Activated CD4-positive, alpha-beta T cell treated with anti-CD3 and anti-CD28 coated beads, Interleukin-2, amount 50 U/mL, for 48 hours (primary cell): ENCODE measurements at places on chromosomes 6 and 20.
A peak's percentile ranks its signal among the peaks of the same experiment; 100 is the strongest.

DNA sequence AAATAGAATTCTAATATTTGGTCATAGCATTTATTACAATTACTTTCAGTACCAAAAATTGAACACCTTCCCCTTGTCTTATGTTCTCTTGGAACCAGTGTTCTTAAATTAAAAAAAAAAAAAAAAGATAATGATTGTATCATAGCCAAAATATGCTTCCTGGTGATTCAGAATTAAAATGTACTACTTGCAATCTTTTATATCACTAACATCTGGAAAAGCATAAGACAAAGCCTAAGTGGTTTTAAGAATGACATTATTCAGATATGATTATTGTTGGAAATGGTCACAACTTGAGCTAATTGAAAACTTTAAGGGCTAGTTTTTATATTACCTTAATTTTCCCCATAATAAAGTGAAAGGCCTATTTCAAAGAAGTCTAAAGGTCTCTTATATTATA lies 493.3 kb upstream of the MARCKS start:
- DNase-seq: no peak

DNA sequence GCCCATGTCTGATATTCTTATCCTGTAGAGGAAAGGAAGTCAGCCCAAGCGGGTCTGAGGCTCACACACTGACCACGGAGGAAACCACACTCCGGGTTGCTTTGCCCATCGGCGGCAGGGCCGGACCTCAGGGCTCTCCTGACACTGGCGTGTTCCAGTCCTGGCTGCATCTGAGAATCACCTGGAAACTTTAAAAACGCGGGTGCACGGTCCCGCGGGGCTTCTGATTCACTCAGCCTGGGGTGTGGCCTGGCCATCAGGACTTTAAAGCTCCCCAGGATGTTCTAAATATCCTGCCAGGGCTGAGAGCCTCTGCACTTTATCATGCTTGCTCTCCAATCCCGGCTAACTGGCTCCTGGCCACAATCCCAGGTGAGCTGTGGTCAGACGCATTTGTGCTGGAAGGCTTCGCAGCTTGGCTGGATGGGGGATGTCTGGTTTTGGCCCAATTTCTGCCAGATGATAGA lies 47.7 kb upstream of the DACT2 start:
- no peak for DNase-seq

GRCh38 chr20:60589623-60590022 lies 631.4 kb downstream of the CDH26 start:
- no peak for DNase-seq

DNA sequence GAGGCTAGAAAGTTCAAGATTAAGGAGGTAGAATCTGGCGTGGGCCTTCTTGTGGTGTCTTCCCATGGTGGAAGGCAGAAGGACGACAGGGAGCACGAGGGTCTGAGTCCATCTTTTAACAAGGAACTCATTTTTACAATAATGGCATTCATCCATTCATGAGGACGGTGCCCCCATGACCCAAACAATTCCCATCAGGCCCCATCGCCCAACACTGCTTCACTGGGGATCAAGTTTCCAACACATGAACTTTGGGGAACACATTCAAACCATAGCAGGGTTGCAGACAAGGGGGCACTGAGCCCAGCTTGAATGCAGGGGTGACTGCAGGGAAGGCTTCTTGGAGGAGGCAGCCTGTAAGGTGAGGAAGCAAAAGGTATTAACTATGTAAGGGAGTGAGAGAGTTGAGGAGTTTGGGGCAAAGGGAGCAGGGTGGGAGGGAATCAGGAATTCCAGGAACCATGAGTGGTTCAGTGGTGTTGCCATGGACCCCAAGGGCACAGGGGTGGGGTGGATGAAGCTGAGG lies 5.5 kb downstream of the RAB44 start:
- no peak for DNase-seq

- no peak for DNase-seq
Observed at GRCh38 chr6:73339340-73339739, 14.7 kb downstream of the DPPA5 start.

DNA sequence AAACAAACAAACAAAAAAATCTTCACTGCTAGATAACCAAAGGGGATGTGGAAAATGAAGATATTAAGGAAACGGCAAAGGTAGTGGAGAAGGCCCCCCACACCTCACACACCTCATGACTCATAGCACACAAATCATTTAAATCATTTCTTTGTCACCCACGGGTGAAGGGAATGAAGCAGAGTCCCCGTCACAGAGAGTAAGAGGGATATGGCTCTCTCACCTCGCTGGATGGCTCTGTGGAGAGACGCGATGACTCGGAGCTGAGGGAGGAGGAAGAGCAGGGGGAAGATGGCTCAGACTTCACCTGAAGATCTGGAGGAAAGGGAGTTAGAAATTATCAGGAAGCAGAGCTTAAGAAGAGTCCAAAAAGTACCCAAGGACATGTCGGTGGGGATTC lies 1.2 kb downstream of the ATF6B start:
- peak; percentile 14 for DNase-seq

DNA sequence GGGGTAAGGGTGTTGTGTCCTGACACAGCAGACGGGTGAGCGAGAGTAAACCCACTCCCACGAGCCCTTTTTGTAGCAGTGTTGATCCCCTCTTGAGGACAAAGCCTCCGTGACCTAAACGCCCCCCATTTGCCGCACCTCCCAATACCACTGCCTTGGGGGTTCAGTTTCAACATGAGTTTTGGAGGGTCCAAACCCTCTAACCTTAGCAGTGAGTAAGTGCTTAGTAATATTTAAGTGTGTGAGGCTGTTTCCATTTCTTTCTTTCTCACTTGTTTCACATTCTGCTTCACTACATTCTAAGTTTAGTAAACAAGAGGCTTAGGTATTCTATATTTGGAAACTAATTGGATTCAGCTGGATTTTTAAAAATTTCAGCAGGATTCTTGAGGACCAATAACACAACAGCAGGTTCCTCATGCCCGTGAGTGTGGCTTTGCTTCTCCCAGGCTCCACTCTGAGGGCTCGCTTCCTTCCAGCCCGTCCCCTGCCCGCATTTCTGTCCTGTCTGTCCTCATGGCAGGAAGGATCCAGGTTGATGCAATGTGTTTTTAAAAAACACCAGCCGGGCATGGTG lies 41.2 kb downstream of the SNX9 start:
- no peak for DNase-seq

DNA sequence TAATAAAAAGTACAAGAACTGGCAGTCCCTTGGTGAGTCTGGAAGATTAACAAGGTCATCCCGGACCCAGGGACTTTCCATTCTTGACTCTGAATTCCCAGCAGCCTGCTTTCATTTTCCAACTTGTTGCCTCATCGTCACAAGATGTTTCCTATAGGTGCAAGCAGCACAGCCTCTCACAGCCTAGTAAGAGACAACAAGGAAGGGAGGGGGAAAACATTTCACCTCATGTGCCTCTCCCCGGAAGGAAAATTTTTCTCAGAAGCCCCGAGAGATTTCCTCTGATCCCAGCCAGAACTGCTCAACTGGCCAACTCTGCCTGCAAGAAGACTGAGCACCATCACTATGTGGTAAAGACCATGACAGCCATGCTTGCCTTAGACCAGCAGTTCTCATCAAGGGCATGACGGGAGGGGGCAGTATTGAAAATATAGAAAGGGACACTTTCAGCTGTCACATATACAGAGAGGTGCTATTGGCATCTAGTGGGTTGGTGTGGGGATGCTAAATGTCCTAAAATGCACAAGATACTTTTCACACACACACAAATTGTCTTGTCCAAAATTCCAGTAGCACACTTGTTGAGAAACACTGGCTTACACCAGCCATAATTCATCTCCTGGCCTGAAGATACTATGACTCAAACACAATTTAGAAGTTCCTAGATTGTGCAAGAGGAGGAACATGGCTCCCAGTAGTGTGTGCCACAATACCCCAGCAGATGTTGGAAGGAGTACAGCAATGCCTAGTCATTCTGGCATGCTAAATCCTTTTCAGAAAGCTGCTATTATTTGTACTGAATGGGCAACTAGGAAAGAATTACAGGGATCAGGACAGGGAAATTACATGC lies 10.8 kb upstream of the WTAP start:
- DNase-seq: no peak

DNA sequence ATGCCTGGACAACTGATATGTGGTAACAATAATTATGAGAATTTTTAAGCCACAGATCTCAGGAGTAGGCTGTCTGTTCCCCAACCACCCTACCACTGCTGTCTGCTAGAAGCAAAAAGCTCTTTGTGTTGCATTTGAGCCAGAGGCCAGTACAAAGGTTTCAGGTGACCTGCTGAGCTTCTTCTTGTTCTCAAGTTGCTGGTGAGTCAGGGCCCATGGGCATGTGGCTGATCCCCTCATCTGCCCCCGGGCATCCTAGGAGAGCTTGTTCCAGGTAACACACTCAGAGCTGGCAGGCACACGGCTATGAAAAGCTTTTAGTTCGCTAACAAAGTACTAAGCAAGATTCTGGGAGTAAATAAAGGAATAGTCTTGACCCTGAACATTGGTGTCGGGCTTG lies 285.3 kb downstream of the CDC5L start:
- DNase-seq: no peak

DNA sequence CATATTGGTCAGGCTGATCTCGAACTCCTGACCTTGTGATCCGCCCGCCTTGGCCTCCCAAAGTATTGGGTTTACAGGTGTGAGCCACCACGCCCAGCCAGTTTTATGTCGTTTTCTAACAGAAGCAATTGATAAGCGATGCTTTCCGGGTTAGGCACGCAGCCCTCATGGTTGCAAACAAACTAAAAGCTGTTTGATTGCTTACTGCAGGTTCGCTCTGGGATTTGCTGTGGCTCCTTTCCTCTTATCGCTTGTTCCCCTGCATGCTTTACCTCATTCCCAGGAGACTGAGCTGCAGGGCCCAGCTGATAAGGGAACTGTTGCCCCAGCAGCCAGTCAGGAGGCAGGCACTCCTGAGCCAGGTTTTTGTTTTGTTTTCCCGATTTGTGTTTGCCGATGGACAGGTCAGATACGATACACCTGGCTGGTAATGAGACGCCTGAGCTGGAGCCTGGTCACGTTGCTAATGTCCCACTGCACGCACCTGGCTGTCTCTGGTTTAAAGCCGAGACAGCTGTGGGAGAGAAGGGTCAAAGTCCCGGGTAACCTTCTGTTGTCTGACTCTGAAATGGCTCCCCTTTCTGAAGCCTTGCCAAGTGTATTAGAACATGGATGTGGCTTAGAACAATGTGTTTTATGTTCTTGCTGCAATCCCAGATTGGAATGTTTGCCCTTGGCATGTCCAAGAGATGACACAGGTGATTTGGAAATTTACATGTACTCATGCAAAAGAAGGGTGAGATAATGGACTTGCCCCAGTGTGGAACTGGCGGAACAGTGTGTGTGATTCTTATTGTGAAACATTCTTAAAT lies 19.9 kb downstream of the DSP start:
- no peak for DNase-seq

GRCh38 chr20:45409521-45410272 lies 1.6 kb downstream of the DBNDD2 start:
- no peak for DNase-seq

- no peak for DNase-seq
Observed at GRCh38 chr6:43717389-43717788, 29.8 kb upstream of the MRPS18A start.

DNA sequence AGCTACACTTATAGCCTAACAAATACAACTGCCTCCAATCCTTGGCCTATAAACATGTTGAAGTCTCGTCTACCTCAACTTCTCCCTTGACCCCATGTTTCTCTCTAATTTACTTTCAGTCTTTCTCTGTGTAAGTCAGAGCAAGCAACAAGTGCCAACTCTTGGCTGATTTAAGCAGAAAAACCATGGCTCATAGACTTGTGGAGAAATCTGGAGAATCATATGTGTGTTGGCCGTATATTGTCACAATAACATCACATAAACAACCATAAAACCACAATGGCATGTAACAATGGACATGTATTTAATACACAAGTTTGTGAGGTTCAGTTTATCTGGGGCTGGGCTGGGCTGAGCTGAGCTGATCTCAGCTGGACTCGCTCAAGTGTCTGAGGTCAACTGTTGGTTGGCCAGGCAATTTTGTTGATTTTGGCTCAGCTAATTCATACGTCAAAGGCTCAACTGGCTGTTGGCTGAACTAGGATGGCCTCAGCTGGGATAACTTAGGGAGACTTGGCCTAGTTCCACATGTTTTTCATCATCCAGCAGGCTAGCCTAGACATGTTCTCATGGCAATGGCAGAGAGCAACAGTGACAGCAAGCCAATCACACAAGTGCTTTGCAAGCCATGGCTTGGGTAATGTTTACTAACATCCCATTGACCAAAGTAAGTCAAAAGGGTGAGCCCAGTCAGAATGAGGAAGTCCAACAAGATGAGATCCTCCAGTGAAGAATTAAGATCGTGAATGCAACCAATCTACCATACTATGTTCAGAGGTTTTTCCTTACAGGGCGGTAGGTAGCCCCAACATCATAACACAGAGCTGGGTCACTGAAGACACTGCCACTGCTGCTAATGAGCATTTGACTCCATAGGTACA lies 12.9 kb upstream of the TBC1D22B start:
- no peak for DNase-seq

DNA sequence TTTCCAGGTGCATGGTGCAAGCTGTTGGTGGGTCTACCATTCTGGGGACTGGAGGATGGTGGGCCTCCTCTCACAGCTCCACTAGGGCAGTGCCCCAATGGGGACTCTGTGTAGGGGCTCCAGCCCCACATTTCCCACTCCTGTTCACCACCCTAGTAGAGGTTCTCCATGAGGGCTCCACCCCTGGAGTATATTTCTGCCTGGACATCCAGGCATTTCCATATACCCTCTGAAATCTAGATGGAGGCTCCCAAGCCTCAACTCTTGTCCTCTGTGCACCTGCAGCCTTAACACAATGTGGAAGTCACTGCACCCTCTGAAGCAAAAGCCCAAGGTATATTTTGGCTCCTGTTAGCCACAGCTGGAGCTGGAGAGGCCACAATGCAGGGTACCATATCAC lies 393.5 kb downstream of the RNGTT start:
- no peak for DNase-seq

DNA sequence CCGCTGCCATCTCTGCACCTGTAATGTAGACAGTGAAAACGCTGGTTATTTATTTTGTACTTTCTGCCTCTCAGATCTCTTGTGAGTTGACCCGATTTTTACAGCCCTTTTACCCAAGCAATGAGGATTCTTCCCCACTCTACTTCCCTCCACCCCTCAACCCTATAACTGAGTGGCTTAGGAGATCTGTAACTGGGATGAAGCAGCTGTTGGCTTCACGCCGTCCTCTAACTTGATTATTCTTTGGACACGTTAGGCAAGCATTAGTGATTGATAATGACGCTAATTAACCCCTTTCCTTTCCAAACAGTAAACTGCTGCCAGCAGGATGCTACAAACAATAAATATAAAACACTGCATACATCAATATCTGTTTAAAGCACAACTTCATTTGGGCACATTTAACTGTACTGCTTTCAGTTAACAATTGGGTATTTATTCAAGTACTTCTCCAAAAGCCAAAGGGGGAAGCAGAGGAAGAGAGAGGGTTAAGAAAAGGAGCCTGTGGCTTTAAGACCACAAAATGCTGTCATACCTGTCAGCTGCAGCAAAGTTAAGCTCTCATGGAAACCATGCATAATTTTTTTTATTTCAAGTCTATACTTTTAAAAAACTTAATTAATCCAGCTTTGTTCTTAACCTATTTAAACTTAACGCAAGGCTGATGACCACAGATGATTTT lies 21.2 kb downstream of the TFAP2A start:
- no peak for DNase-seq

- DNase-seq: no peak
Observed at GRCh38 chr6:84728602-84729001, 35.8 kb downstream of the TBX18 start.
